Activated CD8-positive, alpha-beta T cell treated with anti-CD3 and anti-CD28 coated beads, Interleukin-2, amount 10 ng/mL, durations not matched to agents 7 days and 5 days (primary cell): ENCODE measurements at places on chromosomes 3 and 15. TPM values are rescaled to one million over a fixed set of nuclear protein-coding genes. Genes with fewer than 3 reads are reported as not detected.

GRCh38 chr15:41836073-41836472 is 2.6 kb upstream of the PLA2G4B start:
- no peak overlapping the region for H3K4me3 ChIP-seq
- DNase-seq, result no peak
- no peaks in the 10 kb centered on the region for H3K27me3 ChIP-seq

- no peak within 1 kb of the TSS for H3K27ac ChIP-seq
- peak within 1 kb of the TSS; percentile 45 for H3K4me3 ChIP-seq
- H3K27me3 ChIP-seq, result peaks cover 52% of the 10 kb centered on the region
- DNase-seq, result no peak
- H3K4me1 ChIP-seq, result no peaks in the 10 kb centered on the region
Observed at GRCh38 chr3:71753701-71754609, at the start of gene GPR27. Gene GPR27, plus strand, starts transcription at chr3:71753855. Its CDS starts 195 bp downstream, at chr3:71754050.

GRCh38 chr15:48385031-48385830 is 54.0 kb downstream of the DUT start:
- peaks cover 10% of the 10 kb centered on the region for H3K27me3 ChIP-seq
- DNase-seq, result no peak
- H3K27ac ChIP-seq, result no peak overlapping the region
- H3K4me1 ChIP-seq, result no peaks in the 10 kb centered on the region
- H3K4me3 ChIP-seq, result no peak overlapping the region
- H3K36me3 ChIP-seq, result no peaks in the 10 kb centered on the region

The GPR156 gene
- total RNA-seq, result not detected

The GHSR gene
- not detected for total RNA-seq

The MASP1 gene
- total RNA-seq, result not detected

The CCR2 gene
- total RNA-seq, result 70.8 TPM
